ENCODE measurements at places on chromosomes 2 and 18. TPM values are rescaled to one million over a fixed set of nuclear protein-coding genes. Genes with fewer than 3 reads are reported as not detected.

GRCh38 chr18:79685971-79686370 is 6.4 kb downstream of the CTDP1 start:
- no peaks in the 10 kb centered on the region for H3K27me3 ChIP-seq
- peaks cover 34% of the 10 kb centered on the region for H3K4me1 ChIP-seq
- no peaks in the 10 kb centered on the region for H3K36me3 ChIP-seq
- DNase-seq = no peak

DNA sequence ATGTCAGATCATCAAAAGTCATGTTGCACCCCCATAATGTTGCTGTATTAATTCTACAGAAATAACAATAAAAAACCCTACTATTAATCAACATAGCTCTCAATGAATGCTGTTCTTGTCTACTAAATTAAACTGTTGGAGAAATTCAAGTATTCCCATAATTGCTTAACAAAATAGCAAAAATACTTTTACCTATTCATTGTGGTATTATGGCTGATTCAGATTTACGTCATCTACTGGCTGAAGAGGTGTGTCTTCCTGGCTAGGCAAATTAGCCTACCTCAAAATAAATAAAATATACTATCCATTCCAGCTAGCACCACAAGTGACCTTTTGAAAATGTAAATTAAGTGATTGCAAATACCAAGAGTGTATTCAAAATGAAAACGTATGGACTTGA is 249.4 kb downstream of the MEIS1 start:
- H3K4me1 ChIP-seq = no peaks in the 10 kb centered on the region
- H3K27ac ChIP-seq = no peak overlapping the region
- DNase-seq = no peak
- no peaks in the 10 kb centered on the region for H3K27me3 ChIP-seq
- no peaks in the 10 kb centered on the region for H3K36me3 ChIP-seq

- peak; percentile 40 for DNase-seq
- peaks cover 35% of the 10 kb centered on the region for H3K4me1 ChIP-seq
- H3K27me3 ChIP-seq = no peaks in the 10 kb centered on the region
- peak overlapping the region; percentile 96 for H3K27ac ChIP-seq
Measured at GRCh38 chr18:3454365-3455089, 4.6 kb downstream of the TGIF1 start.

DNA sequence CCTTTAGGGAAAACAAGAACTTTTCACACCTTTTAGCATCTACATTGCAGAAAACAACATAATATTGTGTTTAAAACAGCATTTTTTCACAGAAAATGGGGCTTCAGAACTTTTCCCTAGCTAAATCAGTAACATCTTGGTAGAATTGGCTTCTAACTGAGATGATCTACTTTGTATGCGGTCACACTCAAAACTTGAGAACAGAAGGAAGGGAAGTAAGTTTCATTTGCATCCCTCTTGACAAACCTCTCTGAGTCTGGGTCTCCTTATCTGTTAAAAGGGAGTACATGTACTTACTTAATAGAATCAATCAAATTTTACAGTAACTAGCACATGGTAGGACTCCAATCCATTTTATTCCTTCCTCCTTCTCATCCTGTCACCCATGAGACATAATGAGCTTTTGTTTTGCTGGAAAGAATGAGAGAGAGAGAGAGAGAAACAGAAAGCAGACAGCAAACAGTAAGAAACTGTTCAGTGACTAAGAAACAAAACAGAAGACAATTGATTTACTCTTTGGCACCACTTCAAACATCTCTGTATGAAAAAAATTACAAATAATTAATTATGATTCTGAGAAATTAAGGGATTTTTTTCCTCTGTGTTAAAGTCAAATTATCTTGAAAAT is 387.3 kb downstream of the SATB2 start:
- H3K4me3 ChIP-seq = no peak overlapping the region
- H3K4me1 ChIP-seq = no peaks in the 10 kb centered on the region
- H3K27ac ChIP-seq = no peak overlapping the region
- H3K27me3 ChIP-seq = no peaks in the 10 kb centered on the region
- no peak for DNase-seq
- no peaks in the 10 kb centered on the region for H3K36me3 ChIP-seq

GRCh38 chr18:41829647-41830516 is 125.2 kb upstream of the PIK3C3 start:
- H3K27me3 ChIP-seq = no peaks in the 10 kb centered on the region
- H3K4me1 ChIP-seq = no peaks in the 10 kb centered on the region
- no peak overlapping the region for H3K27ac ChIP-seq
- H3K4me3 ChIP-seq = no peak overlapping the region

- H3K27me3 ChIP-seq = no peaks in the 10 kb centered on the region
- H3K27ac ChIP-seq = no peak overlapping the region
- H3K4me1 ChIP-seq = no peaks in the 10 kb centered on the region
- DNase-seq = no peak
Measured at GRCh38 chr2:14650066-14650465, 17.5 kb downstream of the LRATD1 start.

- H3K4me1 ChIP-seq = no peaks in the 10 kb centered on the region
- H3K27me3 ChIP-seq = no peaks in the 10 kb centered on the region
- no peak overlapping the region for H3K4me3 ChIP-seq
- no peak for DNase-seq
Measured at GRCh38 chr18:21441670-21442069, 158.8 kb downstream of the ESCO1 start.

- peak; percentile 50 for DNase-seq
- H3K4me3 ChIP-seq = no peak overlapping the region
- no peaks in the 10 kb centered on the region for H3K4me1 ChIP-seq
- no peaks in the 10 kb centered on the region for H3K27me3 ChIP-seq
Measured at GRCh38 chr2:190069936-190070696, 7.6 kb upstream of the MSTN start.

GRCh38 chr2:188199716-188200128 is 92.0 kb upstream of the GULP1 start:
- H3K4me1 ChIP-seq = no peaks in the 10 kb centered on the region
- no peak overlapping the region for H3K27ac ChIP-seq
- no peak overlapping the region for H3K4me3 ChIP-seq
- no peaks in the 10 kb centered on the region for H3K36me3 ChIP-seq

DNA sequence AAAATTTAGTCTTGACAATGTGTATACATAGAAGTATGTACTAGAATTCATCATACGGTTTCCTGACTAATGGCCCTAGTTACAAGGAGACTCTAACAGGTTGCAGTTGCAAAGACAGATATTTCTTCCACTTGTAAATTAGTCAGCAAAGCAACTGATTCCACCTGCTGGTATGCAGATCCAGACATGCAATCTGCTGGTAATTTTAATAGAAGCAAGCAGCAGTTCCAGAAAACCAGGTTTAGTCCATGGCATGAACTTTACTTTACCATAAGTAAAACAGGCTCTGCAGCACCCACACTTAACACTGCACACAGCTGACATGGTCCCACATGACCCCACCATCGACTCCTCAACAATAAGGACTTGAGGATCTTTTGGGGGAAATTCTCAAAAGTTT is 110.9 kb upstream of the SP3 start:
- DNase-seq = no peak
- H3K27me3 ChIP-seq = no peaks in the 10 kb centered on the region
- H3K4me1 ChIP-seq = no peaks in the 10 kb centered on the region
- no peak overlapping the region for H3K27ac ChIP-seq
- H3K36me3 ChIP-seq = peaks cover 8% of the 10 kb centered on the region
- no peak overlapping the region for H3K4me3 ChIP-seq

DNA sequence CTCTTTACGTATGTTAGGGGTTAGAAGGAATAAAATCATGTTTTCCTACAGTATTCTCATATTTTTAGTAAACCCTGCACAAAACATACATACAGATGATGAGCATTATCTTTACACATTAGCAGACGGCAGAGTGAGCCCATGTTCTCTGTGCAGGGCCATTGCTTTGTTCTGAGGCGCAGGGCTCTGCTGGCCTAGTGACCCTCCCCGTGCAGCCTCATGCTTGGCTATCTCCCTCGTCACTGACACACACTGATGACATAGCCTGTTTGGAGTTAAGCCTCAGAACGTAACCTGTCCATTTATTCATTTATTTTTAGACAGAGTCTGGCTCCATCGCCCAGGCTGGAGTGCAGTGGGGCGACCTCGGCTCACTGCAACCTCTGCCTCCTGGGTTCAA is 115.9 kb upstream of the FOSL2 start:
- no peaks in the 10 kb centered on the region for H3K36me3 ChIP-seq
- H3K27ac ChIP-seq = no peak overlapping the region
- no peaks in the 10 kb centered on the region for H3K27me3 ChIP-seq
- H3K4me3 ChIP-seq = no peak overlapping the region

DNA sequence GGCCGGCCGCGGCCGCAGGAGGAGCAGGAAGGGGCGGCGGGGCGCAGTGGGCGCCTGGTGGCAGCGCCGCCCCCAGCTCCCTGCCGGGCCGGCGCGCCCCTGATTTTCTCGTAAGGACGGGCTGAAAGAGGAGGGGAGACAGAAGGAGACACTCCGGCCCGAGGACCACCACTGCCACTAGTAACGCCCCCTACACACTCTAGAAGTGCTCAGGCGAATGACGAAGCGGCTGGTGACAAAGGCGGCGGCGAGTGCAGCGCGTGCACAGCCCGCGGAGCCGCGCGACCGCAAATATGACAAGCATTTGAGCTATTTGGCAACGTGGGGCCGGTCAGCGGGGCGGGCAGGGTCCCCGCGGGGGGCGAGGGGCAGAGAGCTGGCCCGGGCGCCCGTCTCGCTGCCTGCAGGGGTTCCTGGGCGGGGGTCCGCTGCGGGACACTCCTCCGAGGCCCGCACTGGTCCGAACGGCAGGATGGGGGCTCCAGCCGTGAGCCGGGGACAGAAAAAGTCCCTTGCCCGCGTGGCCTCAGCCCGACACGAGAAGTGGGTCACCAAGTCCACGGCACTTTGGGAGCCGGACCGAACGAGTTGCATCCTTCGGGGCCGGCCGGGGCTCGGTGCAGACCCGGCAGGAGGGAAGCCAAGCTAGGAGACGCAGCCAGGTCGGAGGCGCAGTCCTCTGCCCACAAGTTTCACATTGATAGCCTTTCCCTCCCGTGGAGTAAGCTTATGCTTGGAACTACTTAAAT is 524 bp upstream of the SERTAD2 start:
- H3K36me3 ChIP-seq = no peaks in the 10 kb centered on the region
- H3K27ac ChIP-seq = peak overlapping the region; percentile 85
- peaks cover 8% of the 10 kb centered on the region for H3K4me1 ChIP-seq
- H3K4me3 ChIP-seq = peak overlapping the region; percentile 66
- H3K27me3 ChIP-seq = no peaks in the 10 kb centered on the region

DNA sequence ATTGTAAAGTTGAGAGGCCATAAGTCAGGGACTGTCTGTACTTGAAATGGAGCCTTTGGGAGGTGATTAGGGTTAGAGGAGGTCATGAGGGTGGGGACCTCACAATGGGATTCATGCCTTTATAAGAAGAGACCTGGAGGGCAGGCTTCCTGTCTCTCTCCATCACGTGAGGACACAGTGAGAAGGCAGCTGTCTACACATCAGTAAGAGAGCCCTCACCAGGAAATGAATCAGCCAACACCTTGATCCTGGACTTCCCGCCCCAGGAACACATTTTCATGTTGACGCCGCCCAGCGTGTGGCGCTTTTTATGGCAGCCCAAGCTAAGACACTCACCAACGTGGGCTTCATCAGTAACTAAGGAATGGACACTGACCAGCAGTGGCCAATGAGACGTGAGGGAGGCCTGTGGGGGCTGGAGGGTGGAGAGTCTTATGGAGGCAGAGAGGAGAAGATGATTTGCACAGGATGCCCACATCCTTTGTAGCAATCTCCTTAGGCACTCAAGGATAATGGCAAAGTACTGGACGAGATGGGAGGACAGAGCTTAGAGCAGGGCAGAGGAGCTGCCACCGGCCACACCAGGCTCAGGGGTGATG is 162.7 kb downstream of the EIPR1 start:
- H3K4me1 ChIP-seq = peaks cover 10% of the 10 kb centered on the region
- DNase-seq = no peak
- peaks cover 16% of the 10 kb centered on the region for H3K36me3 ChIP-seq
- H3K27me3 ChIP-seq = no peaks in the 10 kb centered on the region
- H3K27ac ChIP-seq = no peak overlapping the region

DNA sequence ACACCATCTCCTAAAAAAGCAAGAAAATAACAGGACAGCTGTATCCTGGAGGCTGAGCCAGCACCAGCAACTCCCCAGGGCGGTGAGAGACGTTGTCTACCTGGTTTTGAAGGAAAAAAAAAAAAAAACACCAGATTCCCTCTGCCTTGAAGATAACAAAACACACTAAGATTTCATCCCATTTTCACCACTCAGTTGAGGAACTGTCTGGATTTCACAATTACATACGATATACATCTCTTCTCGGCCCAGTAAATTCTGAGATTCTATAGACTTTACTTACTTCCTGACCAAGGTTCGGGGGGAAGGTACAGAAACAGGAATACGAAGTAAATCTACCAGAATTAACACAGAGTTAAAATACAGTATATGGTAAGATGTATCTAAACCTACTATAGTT is 8.5 kb downstream of the ZNF516 start:
- H3K4me1 ChIP-seq = peaks cover 8% of the 10 kb centered on the region
- H3K4me3 ChIP-seq = no peak overlapping the region
- no peaks in the 10 kb centered on the region for H3K27me3 ChIP-seq
- peaks cover 3% of the 10 kb centered on the region for H3K36me3 ChIP-seq

- no peak overlapping the region for H3K27ac ChIP-seq
- no peak for DNase-seq
- H3K4me3 ChIP-seq = no peak overlapping the region
- no peaks in the 10 kb centered on the region for H3K36me3 ChIP-seq
- no peaks in the 10 kb centered on the region for H3K4me1 ChIP-seq
Measured at GRCh38 chr18:7757175-7757574, 190.1 kb downstream of the PTPRM start.

GRCh38 chr2:144431392-144431783 is 88.5 kb downstream of the ZEB2 start:
- no peaks in the 10 kb centered on the region for H3K27me3 ChIP-seq
- H3K27ac ChIP-seq = no peak overlapping the region
- H3K4me3 ChIP-seq = no peak overlapping the region

DNA sequence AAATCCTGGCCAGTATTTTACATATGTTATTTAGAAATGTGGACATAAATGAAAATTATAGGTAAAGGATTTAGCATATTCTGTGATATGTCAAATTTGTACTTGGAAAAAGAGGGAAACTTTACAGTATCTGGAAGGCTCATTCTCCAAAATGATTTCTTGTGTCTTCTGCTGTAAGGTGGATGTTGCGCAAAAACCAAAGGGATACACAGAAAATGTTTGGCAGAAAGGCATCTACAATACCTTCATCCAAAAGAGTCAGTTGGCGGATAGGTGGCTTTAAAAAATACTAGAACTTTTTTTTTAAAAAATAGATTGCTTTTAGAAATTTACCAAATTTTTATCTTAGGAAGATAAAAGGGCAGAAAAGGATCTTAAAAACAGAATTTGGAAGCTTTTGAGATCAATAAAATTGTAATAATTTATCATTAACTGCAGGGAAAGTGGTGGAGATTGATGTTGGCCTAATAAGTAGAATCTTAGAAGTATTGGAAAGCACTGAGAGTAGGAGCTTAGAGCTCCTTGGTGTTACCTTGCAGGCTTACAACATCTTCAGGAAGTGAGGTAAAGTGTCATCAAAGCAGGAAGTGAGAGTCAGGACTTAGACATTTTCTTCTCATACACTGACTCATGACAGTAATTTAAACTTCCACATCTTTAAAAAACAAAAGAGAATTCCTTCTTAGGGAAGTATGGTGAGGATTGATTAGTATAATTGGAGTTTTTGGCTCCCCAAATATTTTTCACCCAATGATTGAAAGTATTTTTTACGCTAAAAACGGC is 2.1 kb downstream of the NABP1 start:
- peak overlapping the region; percentile 37 for H3K4me3 ChIP-seq
- DNase-seq = peak; percentile 41
- H3K27me3 ChIP-seq = no peaks in the 10 kb centered on the region
- H3K27ac ChIP-seq = peak overlapping the region; percentile 87

GPR55 gene
- total RNA-seq = 8.8 TPM

GPR35 gene
- 10.2 TPM for total RNA-seq

CXCR1 gene
- total RNA-seq = not detected

ACMSD gene
- not detected for total RNA-seq

OXER1 gene
- not detected for total RNA-seq

ASPRV1 gene
- total RNA-seq = 1.9 TPM

EGR4 gene
- not detected for total RNA-seq

RUFY4 gene
- 1.4 TPM for total RNA-seq

REV1 gene
- 72.5 TPM for total RNA-seq

UPP2 gene
- total RNA-seq = not detected

SETBP1 gene
- 8.8 TPM for total RNA-seq
